ENCODE measurements at places on chromosomes 1 and 21.

GRCh38 chr1:245805532-245805931, 650.7 kb downstream of the KIF26B start:
- no peak for DNase-seq

- DNase-seq, result no peak
These were observed 665.7 kb downstream of the MRPL39 start for GRCh38 chr21:24941316-24942185.

- peak; percentile 63 for DNase-seq
These were observed 1.5 kb upstream of the FCMR start for GRCh38 chr1:206923009-206923960.

DNA sequence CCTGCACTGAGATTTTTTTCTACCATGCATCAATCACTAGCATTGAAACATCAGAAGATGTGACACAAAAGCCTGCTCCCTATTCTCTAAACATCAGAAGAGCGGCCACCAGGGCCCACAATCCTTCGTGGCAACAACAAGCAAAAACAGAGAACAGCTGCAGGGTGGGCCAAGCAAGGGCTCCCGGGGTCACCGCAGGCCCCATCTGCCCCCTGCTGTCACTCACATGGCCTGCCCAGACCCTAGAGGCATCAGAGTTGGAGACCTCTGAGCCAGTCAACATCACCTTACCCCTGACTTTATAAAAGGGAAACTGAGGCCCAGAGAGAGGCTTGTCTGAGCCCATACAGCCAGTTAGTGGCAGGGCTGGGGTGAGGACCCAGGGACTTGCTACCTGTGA, 1.8 kb downstream of the LAPTM5 start:
- no peak for DNase-seq

GRCh38 chr1:79507770-79508169, 501.2 kb upstream of the ADGRL4 start:
- no peak for DNase-seq

GRCh38 chr1:43366601-43367025, 1.2 kb downstream of the ELOVL1 start:
- DNase-seq, result no peak
